RPMI7951 (cell line): ENCODE measurements at places on chromosomes 12 and 14.
A peak's percentile ranks its signal among the peaks of the same experiment; 100 is the strongest.

DNA sequence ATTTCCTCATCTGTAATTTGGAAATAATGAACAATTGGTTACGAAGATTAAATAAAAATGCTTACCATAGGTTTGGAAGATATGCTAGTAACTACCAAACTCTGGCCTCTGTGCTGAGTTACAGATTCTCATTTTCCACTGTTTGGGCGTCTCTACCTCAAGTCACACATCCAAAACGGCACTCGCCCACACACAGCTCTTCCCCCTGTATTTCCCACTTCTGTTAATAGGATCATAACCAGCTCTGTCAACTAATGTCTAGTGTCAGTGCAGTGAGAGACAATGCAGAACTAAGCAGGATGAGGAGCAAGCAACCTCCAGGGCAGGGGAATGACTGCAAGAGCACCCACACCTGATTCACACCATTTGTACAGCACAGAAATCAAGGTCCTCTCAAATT, 10.9 kb upstream of the SYCP3 start:
- no peak for DNase-seq

DNA sequence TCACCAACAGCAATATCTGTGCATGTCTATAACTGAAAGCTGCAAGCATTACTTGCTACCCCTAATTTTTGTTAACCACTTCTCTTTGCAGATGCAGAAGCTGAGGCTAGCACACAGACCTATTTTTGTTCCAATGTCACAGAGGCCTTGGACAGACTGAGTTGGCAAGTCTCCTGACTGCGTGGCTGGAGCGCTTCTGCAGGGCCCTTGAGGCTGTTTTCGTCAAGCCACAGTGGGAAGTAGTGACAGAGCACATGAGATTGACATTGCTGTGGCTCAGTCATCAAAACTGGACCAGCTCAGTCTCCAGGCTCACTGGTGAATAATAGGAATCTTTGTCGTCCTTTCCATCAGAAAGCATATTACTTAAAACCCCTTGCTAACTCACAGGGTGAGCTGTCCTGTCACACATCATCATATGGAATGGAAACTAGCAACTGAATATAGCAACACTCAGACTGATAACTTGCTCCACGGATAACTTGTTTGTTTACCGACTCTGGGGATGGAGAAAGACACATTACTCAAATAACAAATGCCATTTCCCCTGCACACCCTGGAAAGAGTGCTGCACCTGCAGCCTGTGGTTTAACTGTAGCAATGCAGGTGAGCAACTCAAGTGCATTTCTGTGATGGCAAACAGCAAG, 43.6 kb upstream of the DDX11 start:
- DNase-seq, result peak; percentile 35

- DNase-seq, result peak; percentile 24
These were observed 42.1 kb downstream of the STXBP6 start for GRCh38 chr14:25007832-25008231.

DNA sequence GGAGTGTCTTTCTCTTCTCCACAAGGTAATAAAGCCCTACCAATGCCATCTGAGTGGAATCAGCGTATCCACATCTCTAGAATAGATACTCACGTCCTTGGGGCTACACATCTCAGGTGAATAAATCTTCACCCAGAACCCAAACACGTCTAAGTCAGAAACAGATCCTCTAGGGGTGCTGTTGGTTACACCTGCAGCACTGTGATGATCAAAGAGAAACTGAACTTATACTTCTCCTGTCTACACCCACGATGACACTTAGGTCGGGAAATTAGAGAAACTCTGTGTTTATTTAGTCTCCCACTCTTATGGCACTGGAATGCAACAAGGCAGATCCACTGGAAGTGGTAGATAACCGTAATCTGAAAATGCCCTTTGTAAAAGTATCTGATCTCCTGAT, 46.2 kb downstream of the WIF1 start:
- DNase-seq, result no peak

DNA sequence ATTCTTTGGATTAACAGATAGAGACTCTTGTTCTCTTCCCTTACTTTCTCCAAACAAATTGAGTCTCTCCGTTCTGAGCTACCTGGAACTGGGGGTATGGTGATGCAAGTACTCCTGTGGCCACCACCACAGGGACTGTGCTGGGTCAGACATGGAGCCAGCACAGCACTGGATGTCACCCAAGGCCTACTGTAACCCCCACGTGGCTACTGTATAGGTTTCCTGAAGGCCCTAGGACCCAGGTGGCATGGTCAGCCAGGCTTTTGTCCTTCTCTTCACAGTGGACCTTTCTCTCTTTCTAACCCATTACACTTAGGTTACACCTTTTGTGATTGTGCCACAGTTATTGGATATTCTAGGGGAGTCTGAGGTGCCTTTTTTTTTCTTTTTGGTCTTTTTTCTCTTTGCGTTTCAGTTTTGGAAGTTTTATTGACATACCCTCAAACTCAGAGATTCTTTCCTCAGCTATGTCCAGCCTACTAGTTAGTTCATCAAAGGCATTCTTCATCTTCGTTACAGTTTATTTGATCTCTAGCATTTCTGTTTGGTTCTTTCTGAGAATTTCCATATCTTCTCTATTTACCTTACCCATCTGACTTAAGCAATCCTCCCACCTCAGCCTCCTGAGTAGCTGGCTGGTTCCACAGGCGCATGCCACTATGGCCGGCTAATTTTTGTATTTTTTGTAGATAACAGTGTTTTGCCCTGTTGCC, 6.0 kb upstream of the KLHDC2 start:
- no peak for DNase-seq

DNA sequence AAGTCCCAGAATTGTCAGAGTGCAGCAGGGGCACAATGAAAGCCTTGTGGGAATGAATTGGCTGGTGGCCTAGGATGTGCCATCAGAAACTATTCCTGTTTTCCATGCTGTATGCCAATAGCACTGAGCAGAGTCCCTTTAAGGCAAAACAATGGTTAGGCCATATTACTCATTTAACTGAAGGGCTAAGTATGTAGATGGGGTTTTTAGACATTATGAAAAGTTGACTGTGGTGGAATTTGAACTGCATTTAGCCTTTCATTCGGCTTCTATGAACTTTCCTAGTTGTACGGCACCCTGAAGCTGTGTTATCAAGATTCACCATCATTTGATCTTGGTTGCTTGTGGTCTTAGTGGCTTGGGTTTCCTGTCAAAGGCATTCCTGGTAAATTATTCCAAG, 24.8 kb downstream of the IL26 start:
- peak; percentile 82 for DNase-seq

DNA sequence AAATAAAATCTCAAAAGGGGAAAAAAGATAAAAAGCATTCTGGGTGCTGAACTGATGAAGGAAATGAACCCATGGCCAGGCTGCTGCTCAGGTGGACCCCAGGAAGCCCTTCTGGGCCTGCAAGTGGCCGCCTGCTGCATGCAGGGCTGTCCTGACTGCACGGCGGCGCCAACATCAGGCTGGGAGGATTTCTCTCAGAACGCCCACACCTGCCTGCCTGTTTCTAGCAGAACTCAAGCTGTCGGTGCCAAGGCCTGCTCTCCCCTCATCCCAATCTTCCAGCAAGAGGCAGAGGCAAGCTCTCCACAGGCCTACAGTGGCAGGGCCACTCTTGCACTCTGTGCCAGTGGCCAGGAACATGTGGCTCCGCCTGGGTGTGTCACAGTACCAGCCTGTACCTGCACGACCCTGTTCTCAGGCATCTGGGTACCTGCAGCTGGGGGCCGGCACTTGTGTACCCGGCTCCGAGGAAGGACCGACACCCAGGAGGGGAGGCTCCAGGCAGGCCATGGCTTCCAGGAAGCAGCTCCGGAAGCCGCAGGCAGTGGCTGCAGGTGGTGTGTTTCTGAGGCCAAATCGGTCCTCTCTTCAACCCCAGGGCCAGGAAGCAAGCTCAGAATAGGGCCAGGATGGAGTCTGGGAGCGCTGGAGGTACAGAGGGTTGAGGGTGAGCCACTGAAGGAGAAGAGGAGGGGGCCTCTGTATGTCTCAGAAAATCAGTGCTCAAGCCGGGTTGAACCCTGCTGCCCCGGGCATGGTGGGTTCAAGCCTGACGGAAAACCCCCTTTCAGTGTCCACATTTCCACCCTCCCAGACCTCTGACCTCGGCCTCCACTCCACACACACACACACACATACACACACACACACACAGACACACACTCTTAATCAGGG, 2.5 kb upstream of the INF2 start:
- DNase-seq, result no peak

DNA sequence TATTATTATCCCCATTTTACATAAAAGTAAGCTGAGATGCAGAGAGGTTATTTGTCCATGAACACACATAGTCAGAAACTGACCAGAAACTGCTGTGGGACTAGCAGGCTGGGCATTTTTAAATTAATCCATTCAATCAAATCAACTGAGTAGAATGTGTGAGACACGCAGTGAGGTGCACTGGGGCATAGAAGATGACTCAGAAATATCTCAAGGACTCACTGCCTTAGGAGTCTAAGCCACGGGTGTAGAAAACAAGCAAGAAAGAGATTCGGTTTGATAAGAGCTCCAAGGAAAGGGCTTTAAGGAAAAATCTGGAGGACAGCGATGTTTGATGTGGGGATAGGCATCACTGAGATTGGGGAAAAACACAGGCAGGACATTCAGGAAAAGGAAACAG, 127.8 kb downstream of the ANO2 start:
- no peak for DNase-seq

DNA sequence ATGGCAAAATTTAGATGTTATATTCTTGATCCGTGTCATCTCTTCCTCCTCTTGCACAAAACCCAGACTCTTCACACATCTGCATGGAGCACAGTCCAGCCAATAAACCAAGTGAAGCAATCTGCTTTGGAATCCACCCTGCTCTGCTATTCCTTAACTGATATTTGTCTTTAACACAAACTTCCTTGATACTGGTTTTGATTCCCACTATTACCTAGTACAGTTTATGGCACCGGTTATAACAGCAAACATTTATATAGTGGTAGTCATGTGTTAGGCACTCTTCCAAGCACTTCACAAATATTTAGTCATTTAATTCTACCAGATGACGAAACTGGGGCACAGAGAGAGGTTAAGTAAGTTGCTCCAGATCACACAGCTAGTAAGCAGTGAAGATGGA, 12.5 kb downstream of the STYK1 start:
- peak; percentile 22 for DNase-seq

GRCh38 chr12:96172981-96173380, 21.2 kb upstream of the ELK3 start:
- no peak for DNase-seq

DNA sequence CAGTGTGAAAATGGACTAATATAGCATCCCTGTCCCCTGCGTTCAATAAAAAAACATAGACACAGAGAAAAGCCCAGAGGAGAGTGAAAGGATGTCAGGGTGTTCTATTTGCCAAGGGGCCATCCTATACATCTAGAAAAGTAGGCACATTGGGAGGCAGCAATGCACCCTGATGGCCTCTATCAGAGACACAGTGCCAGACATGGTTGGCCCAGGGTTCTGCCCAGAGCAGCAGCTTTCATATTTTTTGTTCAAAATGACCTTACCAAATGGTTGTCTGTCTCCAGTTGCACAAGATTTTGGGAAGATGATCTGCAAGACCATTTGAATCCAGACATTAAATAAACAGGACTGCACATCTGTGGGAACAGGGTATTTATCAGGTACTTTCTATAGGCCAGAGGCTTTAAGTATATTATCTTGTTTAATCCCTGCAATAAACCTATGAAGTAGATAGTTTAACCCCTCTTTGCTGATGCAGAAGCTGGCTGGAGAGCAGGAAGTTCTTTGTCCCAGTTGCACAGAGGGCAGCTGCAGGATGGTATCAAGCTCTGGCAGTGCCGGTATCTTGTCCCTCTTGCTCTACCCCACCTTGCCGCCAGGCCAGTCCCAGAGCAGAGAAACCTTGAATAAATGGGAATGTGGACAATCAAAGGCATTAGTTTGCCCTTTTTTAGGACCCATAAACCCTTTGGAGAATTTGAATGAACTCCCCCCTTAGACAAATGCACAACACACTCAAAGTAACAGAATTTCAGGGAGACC, 171.8 kb upstream of the PWP1 start:
- DNase-seq, result no peak

DNA sequence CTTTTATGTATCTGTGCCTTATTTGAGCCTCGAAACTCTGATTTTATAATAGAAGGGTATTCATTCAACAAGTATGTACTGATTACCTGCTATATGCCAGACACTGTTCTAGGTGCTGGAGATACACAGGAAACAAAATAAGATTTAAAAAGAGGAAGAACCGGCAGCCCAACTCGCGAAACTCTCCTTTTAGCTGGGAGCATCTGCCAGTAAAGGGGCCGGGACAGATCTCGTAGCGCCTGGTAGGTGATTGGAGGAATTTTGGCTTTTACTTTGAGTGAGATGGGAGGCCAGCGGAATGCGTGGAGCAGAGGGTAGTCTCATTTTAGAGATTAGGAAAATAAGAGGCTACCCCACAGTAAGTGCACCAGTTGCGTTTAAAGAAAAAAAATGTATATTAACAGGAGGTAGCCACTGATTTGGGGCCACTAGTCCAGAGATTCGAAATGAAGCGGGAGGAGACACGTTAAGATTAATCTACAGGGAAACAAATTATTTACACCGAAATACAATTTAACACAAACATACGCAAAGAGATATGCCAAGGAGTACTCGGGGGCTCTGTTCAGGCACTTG, 520 bp upstream of the MON2 start:
- DNase-seq, result peak; percentile 49

DNA sequence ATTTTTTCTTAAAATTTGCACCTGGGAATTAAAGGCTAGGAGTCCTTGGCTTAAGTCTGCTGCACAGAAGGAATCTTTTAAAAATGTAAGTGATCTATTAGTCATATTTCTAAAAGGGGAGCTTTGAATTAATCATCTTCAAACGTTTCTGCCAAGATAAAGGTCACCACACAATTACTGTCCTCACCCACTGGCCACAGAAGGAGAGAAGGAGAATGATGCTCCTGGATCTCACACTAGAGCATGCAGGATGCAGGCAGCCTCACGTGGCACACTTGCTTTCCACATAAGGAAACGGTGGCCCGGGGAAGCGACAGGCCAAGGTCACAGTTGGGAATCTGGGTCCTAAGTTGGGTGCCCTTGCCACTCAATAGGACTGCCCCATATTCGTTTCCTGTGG, 16.9 kb downstream of the PLEKHG7 start:
- DNase-seq, result peak; percentile 17

GRCh38 chr14:58077621-58078020, 74.4 kb downstream of the ARMH4 start:
- DNase-seq, result peak; percentile 39

DNA sequence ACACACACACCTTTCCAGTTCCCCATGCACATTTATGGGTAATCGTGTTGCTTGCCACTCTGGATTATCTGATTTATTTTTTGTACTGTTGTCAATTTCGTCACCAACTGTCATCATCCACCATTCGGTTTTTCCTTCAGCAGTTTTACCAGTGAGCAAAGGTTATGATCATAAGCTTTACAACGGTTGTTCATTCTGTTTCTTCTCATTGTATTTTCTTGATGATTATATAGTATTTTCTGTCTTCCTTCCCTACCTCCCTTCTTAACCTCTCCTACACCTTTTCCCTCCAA, 680 bp downstream of the NECAP1 start:
- no peak for DNase-seq

GRCh38 chr14:105742531-105742848, 216.1 kb downstream of the TMEM121 start:
- no peak for DNase-seq

- DNase-seq, result peak; percentile 19
These were observed 53.9 kb upstream of the NUDT4 start for GRCh38 chr12:93323625-93324329.

- peak; percentile 7 for DNase-seq
These were observed 77.5 kb upstream of the CPSF6 start for GRCh38 chr12:69161829-69162228.
